ENCODE measurements at places on chromosomes 11 and 22.
A peak's percentile ranks its signal among the peaks of the same experiment; 100 is the strongest.

GRCh38 chr11:85848006-85848405 is 7.2 kb upstream of the CCDC83 start:
- H3K27me3 ChIP-seq: no peaks in the 10 kb centered on the region
- H3K27ac ChIP-seq: no peak overlapping the region
- no peak for DNase-seq
- H3K4me3 ChIP-seq: no peak overlapping the region
- H3K36me3 ChIP-seq: peaks cover 5% of the 10 kb centered on the region

GRCh38 chr11:94775567-94776327 is 7.6 kb downstream of the AMOTL1 start:
- H3K27ac ChIP-seq: no peak overlapping the region
- DNase-seq: no peak
- no peaks in the 10 kb centered on the region for H3K36me3 ChIP-seq
- H3K27me3 ChIP-seq: peaks cover 1% of the 10 kb centered on the region
- peaks cover 29% of the 10 kb centered on the region for H3K4me1 ChIP-seq

DNA sequence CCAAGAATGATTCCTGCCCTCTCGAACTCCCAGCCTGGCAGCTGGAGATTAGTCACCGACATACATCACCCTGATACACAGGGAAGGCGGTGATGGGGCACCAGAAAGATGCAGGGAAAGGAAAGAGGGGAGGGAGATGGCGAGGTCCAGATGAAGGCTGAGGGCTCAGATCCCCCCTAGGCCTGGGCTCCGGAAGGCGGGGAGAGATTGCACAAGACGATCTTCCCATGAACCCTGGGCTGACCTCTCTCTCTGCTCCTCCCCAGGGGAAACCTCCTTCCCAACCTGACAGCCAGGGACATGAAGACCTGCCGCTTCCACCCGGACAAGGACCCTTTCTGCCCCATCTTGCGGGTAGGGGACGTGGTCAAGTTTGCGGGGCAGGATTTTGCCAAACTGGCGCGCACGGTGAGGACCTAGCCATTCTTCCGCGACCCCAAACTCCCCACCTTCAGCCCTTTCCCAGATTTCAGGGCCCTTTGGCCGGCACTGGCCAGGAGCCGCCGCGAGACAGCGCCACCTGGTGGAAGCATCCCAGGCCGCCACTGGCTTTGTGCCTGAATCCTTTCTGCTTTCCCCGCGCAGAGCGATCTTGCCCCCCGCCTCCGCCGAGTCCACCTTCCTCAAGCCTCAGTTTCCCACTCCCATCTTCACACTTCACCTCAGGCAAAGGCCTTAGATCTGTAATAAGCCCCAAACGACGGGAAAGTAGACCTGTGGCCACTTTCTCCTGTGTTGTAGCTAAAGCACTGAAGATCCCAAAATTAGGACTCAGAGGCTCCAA is 11.5 kb downstream of the P2RX3 start:
- DNase-seq: peak; percentile 85
- peaks cover 22% of the 10 kb centered on the region for H3K4me1 ChIP-seq
- H3K36me3 ChIP-seq: no peaks in the 10 kb centered on the region
- H3K27me3 ChIP-seq: peaks cover 4% of the 10 kb centered on the region
- no peak overlapping the region for H3K27ac ChIP-seq

DNA sequence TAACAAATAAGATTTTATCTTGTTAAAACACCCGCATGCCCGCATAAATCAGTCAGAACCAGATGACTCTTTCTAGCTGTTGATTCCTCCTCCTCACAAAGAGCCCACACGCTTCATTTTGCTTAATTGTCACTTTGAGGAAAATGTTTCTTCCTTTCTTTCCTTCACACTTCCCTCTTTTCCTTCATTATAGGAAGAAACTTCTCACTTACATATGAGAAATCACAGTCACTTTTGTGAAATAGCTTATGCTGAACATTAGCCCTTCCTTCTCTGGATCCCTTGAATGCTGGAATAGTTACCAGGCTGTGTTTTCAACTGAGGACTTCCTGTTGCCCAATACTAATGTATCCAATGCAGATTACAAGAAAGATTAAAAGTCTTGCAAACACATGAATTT is 5.8 kb downstream of the MS4A6E start:
- no peak overlapping the region for H3K27ac ChIP-seq
- no peaks in the 10 kb centered on the region for H3K4me1 ChIP-seq
- no peak for DNase-seq

DNA sequence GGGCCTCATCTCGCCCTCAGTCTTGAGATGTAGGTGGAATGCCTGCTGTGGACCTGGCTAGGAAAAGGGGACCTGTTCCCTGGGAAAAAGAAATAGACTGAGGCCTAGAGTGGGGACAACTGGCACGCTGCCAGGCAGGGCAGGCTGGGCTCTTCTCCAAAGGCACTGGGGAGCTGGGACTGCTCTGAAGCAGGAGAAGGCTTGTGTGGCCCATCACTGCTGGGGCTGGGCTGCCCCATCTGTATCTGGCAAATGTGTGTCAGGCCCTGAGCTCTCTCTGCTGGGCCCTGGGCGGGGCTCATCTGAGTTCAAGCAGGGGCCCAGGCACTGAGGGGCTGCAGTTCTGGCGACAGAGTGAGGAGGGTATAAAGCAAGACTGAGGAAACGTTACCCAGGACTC is 32.9 kb downstream of the ARVCF start:
- H3K36me3 ChIP-seq: 0 out of 2 replicates have a peak, but pooled peaks cover 4% of the 10 kb centered on the region
- H3K27me3 ChIP-seq: no peaks in the 10 kb centered on the region
- H3K4me3 ChIP-seq: no peak overlapping the region
- DNase-seq: no peak
- peaks cover 8% of the 10 kb centered on the region for H3K4me1 ChIP-seq

- H3K27ac ChIP-seq: no peak overlapping the region
- no peak overlapping the region for H3K4me3 ChIP-seq
- no peaks in the 10 kb centered on the region for H3K36me3 ChIP-seq
- DNase-seq: no peak
Measured at GRCh38 chr22:36544107-36544620, 15.2 kb upstream of the EIF3D start.

DNA sequence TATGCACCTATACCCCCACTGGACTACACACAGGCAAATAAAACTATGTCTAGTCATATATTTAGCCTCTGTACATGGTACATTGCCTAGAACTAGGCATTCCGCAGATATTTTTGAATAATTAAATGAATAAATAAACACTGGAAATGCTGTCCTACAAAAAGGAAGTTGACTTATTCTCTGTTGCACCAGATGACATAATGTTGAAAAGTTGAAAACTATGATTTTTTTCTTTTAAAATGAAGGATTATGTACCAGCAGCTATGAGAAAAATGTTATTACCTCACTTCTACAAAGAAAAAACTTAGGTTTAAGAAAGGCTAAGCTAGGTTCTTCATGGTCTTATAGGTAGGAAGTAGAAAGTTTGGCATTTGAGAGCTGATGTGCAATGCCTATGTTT is 856.6 kb downstream of the METTL15 start:
- peaks cover 2% of the 10 kb centered on the region for H3K4me1 ChIP-seq
- H3K4me3 ChIP-seq: no peak overlapping the region
- no peaks in the 10 kb centered on the region for H3K36me3 ChIP-seq
- no peak overlapping the region for H3K27ac ChIP-seq
- no peaks in the 10 kb centered on the region for H3K27me3 ChIP-seq

DNA sequence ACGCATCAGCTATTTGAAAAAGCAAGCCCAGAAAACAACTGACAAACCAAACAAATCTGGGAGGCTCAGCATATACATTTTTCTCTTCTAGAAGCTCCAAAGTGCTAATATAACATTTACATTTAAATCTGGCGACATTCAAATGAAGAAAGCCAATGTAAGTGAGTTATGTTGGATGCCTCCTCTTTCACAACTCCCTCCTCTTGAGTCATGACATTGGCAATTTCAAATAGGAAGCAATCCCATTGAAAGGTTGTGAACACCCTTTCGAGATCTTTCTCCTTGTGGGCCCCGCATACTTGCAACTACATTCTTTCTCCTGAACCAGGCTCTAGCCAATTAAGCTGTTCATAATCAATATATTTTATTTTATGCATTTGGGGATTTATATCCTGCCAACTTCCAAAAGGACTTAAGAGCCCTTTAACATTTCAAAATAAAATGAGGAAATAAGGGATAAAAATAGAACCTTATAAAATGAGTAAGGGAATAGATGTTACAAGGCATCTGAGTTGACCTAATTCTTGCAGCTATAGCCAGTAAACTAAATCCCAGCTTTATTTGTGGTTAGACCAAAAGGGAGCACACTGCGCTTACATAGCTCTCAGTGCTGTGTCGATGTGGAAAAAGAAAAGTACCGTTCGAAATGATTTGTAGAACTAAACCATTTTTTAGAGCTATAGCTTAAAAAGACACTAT is 129.5 kb upstream of the SESN3 start:
- DNase-seq: no peak
- H3K4me1 ChIP-seq: peaks cover 36% of the 10 kb centered on the region
- H3K27ac ChIP-seq: peak overlapping the region; percentile 75
- no peaks in the 10 kb centered on the region for H3K36me3 ChIP-seq
- H3K27me3 ChIP-seq: no peaks in the 10 kb centered on the region

DNA sequence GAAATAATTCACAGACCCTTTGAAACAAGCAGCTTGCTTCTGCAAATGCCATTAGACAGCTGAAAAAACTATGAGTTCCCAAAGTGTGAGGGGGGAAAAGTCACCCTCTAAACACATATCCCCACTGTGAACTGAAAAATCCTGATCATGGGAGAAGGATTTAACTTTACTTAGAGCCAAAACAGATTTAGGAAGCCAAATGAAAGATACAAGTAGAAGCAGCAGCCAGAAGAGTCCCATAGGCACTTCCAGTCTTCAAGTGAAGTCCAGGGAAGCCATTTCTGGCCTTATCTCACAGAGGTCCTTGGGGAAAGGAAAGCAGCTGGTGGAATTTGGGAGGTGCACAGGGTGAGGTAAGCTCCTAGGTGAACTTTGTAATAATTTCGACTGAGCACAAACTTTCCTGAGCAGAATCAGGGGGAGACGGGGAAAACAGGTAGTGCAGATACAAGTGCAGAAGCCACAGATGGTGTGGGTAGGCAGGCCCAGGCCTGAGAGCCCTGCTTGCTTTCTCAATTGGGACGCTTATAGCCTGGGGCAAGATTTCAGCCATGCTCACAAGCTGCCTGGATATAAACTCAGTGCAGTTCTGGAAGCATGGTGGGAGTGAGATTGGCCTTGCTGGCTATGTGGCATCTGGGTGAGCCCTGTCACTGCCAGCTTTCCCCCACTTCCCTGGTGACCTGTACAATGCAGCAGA is 44.8 kb downstream of the GAS2 start:
- no peaks in the 10 kb centered on the region for H3K27me3 ChIP-seq
- H3K36me3 ChIP-seq: no peaks in the 10 kb centered on the region
- DNase-seq: no peak
- H3K4me1 ChIP-seq: no peaks in the 10 kb centered on the region

GRCh38 chr11:17978553-17979287 is 34.1 kb downstream of the SERGEF start:
- no peaks in the 10 kb centered on the region for H3K4me1 ChIP-seq
- no peaks in the 10 kb centered on the region for H3K27me3 ChIP-seq
- peak; percentile 83 for DNase-seq
- no peak overlapping the region for H3K4me3 ChIP-seq
- no peaks in the 10 kb centered on the region for H3K36me3 ChIP-seq
- no peak overlapping the region for H3K27ac ChIP-seq

DNA sequence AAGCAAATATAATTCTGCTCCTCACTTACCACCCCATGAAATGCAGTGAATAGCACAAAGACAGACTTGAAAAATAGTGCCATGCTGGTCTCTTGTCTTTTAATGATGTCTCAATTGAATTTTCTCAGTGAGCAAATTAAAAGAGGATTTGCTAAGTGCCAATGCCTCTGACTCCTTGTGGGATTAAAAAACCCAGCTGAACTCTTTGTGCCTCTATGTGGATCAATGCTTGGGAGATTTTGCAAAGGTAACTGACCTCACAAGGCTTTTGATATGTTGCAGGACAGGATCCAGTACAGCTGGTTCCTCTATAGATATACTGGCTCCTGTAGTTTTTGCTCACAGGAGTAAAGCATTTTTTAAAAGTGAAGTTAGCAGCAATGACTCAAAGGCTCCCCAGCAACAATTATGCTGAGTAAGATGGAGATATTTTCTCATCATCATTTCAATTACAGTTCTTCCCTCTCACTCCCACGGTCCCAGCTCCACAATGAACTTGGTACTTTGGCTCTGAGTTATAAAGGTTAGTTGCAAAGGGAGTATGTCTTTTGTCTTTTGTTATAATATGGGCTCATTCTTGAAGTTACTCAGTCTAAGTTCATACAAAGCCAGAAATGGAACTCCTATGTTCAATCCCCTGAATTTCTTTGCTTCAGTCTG is 471.5 kb downstream of the LRRC4C start:
- no peaks in the 10 kb centered on the region for H3K27me3 ChIP-seq
- peaks cover 10% of the 10 kb centered on the region for H3K4me1 ChIP-seq
- H3K27ac ChIP-seq: no peak overlapping the region
- no peak for DNase-seq
- no peak overlapping the region for H3K4me3 ChIP-seq
- H3K36me3 ChIP-seq: no peaks in the 10 kb centered on the region

DNA sequence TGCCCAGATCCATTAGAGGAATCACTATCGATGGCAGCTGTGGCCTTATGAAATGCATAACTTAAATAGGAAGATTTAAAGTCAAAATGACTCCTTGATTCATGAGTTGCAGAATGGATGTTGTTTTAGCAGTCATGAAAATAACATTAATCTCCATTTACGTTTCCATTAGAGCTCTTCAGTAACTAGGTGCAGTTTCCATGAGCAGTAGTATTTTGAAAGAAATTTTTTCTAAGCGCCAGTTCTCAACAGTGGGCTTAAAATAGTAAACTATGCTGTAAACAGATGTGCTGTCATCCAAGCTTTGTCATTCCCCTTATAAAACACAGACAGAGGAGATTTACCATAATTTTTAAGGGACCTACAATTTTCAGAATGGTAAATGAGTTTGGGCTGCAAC is 1414.1 kb downstream of the LRRC4C start:
- H3K27me3 ChIP-seq: no peaks in the 10 kb centered on the region
- no peak overlapping the region for H3K27ac ChIP-seq
- DNase-seq: no peak
- no peaks in the 10 kb centered on the region for H3K4me1 ChIP-seq
- H3K4me3 ChIP-seq: no peak overlapping the region

DNA sequence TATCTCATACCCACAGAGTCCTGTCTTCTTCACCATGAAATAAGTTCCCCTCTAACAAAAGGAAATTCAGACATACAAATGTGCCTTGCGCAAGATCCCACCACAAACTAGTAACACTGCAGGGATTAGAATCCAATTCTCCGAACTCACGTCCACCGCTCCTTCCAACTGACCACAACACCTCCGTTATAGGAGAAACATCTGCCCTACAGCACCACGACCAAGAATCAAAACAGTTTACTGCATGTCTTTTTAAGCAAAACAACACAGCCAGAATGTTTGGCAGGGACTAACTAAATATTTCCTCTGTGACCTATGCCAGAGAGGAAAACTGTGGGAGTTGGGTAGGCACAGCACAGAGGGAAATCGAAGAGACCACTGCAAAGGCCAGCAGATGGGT is 72.7 kb upstream of the AKIP1 start:
- H3K36me3 ChIP-seq: no peaks in the 10 kb centered on the region
- H3K27me3 ChIP-seq: no peaks in the 10 kb centered on the region
- peaks cover 35% of the 10 kb centered on the region for H3K4me1 ChIP-seq
- no peak overlapping the region for H3K27ac ChIP-seq
- no peak overlapping the region for H3K4me3 ChIP-seq
- no peak for DNase-seq
